ENCODE measurements at places on chromosomes 7 and 10.

GRCh38 chr10:31288962-31289361, 30.1 kb upstream of the ZEB1 start:
- DNase-seq, result no peak

- DNase-seq, result no peak
Measured at GRCh38 chr7:142548978-142549377, 200.3 kb upstream of the PRSS1 start.

DNA sequence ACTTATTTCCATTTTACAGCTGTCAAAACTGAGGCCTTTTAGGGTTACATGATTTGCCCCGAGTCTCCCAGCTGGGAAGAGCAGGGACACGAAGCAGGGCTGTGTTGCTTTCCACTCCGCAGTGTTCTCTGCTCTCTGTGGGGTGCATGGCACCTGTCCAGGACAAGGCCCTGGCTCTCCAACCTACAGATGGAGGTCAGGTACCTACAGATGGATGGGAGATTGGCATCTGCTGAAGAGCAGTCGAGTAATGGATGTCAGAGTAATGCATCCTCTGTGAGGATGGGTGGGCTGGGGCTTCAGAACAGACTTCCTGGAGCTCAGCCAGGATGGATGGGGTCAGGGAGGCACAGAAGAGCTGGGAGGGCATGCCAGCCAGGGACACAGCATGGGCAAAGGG, 85.0 kb downstream of the EMX2 start:
- no peak for DNase-seq

DNA sequence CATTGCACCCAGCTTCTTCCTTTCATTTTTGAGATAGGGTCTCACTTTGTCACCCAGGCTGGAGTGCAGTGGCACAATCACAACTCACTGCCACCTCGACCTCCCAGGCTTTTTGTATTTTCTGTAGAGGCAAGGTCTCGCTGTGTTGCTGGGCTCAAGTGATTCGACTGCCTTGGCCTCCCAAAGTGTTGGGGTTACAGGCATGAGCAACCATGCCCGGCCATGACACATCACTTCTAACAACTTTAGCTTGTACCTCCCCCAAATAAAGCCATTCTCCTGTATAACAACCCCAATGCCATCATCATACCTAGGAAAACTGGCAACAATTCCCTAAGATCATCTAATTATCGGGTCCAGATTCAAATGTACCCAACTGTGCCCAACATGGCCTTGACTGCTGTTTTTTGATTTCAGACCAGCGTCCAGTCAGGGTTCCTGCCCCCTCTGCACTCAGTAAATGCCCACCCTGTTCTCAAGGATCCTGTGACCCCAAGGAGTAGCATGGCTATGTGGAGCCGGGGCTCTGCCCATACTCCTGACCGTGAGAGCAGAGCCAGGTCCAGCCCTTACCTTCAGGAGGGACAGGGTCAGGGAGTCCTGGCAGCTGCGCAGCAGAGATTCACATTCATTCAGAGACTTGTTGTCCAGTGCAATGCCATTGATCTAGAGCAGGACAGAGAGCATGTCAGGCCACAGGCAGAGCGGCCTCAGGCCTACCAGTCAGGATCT, 102.6 kb downstream of the DLG5 start:
- DNase-seq, result no peak

DNA sequence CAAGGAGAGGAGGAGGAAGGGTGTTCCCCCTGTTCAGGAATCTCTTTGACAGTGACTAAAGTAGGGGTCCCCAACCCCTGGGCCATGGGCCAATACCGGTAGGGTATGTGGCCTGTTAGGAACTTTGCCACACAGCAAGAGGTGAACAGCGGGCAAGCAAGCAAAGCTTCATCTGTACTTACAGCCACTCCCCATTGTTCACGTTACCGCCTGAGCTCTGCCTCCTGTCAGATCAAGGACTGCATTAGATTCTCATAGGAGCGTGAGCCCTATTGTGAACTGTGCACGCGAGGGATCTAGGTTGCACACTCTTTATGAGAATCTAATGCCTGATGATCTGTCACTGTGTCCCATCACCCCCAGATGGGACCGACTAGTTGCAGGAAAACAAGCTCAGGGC, 201.6 kb downstream of the CAMK1D start:
- no peak for DNase-seq

Data from naive B cell (primary cell).